ENCODE measurements at places on chromosomes 6 and 20.
A peak's percentile ranks its signal among the peaks of the same experiment; 100 is the strongest.

DNA sequence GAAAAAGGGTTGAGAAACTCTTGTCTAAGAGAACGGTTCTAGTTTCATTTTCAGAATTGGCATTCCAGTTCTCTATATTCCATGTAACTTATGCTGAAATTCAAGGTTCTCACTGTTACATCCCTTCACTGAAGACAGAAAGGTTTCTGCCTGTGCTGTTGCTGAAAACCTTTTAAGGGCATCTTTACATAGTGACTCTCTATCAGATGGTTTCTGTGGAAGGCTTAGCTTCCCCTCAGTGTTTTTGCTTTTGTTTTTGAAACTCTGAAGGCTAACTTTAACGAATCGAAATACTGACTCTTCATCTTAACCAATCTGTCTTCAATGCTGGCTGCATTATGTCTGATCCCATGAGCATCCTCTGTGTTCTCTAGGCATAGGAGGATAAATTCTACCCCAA lies 1286.2 kb upstream of the EYS start:
- DNase-seq: no peak

DNA sequence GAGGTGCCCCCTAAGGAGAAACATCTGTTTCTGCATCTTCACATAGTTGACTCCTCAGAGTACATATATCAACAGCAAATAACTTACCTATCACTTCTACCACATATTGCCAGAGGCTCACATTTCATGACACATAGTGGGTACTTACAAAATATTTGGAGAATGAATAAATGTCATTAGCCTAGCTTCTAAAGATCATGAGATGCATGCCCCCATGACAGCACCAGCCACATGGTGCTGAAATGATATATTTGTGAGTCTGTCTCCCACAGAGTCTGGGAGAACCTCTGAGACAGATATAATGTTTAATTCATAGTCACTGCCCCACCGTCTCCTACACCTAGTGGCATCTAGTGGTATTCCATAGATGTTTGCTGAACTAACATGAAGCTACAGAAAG lies 555.6 kb downstream of the KIF16B start:
- no peak for DNase-seq

GRCh38 chr6:31471711-31472110 lies 26.2 kb upstream of the MICB start:
- no peak for DNase-seq

DNA sequence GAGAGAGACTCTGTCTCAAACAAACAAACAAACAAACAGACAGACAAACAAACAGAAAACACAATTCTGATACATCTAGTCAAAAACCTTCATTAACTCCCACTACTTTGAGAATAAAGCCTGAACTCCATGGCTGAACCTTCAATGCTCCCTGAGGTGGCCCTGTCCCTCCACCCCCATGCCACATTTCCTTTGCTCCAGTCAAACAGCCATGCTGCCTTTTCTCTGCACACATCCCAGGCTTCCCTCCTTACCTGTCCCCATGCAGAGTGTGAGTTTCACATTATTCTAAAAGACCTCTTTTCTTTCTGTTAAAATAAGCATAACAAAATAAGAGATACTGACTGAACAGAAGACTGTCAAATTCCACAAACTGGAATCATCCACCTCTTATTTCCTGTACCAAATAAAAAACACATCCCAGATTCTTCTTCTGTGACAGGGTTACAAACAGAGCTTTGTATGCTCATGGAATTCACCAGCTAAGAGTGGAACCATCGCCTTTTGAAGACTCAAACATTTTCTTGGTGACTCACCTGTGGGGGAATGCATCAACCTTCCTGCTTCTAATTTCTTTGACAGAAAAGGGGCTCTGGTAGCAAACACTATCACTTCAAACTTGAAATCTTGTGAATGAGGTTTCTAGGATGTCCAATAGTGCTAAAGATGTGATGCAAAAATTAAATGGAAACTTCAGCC lies 71.0 kb upstream of the SLC22A16 start:
- no peak for DNase-seq

GRCh38 chr6:170155464-170156196 lies 135.2 kb downstream of the DLL1 start:
- no peak for DNase-seq

DNA sequence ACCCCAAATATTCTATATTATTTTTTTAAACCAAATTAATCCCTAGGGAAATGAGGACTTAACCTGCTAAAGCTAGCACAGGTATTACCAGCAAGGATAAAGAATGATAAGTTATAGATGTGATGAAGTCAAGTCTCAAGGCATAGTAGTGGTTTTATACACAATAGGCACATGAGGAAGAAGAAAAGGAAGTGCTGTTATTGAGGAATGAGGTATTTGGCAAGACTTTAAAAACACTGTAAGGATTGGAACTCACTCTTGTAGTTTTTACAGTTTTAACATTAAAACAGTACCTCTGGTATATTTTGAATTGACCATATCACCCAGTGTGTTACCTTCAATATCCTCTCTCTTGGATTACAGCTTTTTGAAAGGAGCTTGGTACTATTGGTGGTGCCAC lies 54.6 kb downstream of the PHF3 start:
- no peak for DNase-seq

DNA sequence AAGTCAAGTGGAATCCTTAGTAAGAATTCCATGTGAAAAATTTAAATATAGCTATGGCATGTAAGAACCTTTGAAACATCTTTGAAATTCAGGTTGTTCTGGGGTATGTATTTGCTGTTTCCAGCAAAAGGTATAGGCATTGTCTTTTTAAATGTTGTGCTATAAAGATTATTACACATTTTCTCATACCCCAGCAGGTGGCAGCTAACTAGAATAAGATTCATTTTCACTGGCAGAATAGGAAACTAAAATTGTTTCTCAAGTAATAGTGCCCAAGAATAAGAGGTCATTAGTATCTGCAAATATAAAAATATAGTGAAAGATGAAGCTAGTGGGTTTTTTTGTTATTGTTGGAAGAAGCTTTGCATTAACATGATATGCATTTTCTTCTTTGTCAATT lies 1.8 kb downstream of the GRIK2 start:
- no peak for DNase-seq

DNA sequence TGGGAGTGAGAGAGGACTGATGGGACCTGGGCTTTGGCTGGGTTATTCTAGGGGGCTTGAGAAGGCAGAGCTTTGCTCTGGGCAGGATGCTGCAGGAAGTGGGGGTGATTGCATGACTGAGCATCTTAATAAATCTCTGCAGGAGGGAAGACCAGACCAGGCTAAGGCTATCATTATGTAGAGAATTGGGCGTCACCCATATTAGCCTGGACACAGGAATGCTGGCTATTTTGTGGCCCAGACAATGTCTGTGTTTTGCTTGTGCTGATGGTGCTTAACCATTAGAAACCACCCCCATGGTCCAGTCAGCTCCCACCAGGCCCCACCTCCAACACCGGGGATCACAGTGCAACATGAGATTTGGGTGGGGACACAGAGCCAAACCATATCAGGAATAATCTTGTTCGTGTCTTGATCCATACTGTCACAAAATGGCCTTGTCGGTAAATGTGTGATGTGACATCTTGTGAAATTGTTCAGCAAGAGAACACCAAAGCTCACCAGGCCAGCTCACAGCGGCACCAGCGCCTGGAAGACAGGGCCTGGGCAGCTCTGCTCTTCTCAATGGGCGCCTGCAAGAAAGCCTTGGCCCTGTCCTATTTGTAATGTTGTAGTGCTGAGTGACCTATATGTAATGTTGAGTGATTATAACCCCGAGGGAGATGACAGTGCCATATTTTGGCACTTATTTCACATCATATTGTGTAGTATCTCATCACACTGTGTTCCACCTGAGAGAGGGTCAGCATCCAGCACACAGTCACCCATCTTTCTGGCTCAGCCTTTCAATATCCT lies 211.8 kb downstream of the QKI start:
- DNase-seq: no peak

- DNase-seq: no peak
Measured at GRCh38 chr20:22100686-22101085, 395.2 kb downstream of the PAX1 start.

- DNase-seq: no peak
Measured at GRCh38 chr6:170295510-170296422, 4.9 kb upstream of the DLL1 start.

DNA sequence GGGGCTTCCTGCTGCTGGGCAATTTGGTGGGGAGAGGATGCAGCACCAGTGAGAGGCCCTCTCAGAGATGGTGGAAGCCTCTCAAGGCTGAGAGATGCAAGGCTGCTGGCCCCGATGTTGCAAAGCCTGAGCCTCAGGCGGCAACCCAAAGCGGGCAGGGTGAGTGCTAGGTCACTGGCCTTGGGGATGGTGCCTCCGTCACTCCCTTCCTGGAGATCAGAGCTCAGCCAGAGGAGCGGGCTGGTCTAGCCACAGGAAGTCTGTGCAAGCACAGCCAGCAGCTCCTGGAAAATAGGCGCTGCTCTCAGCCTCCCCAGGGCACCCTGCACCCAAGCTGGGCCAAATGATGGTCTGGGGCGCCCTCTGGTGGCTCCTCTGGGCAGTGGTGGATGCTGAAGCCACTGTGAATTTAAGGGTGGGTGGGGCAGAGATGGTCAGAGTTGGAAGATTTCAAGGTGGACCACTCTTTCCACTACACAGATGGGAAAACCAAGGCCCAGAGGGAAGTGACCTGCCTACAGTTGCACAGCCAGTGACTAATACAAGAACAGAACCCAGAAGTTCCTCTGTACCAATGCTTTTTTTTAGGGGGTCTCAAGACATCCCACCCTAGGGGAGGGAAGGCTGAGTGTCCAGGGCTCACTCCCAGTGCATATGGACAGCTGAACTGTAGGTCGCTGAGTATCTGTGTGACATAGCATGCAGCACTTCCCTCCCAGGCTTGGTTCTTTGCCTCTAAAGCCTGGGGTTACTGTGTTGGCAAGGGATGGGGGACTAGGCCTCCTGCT lies 20.8 kb downstream of the C20orf203 start:
- peak; percentile 92 for DNase-seq
